Stimulated activated CD4-positive, alpha-beta T cell treated with anti-CD3 and anti-CD28 coated beads, Interleukin-1b, Interleukin-23, amount 100 ng/mL, for 48 hours (primary cell): ENCODE measurements at places on chromosomes 5 and 9.
A peak's percentile ranks its signal among the peaks of the same experiment; 100 is the strongest.

- peak; percentile 77 for DNase-seq
Measured at GRCh38 chr5:142472306-142472951, 147.6 kb upstream of the SPRY4 start.

GRCh38 chr9:98658951-98659351 lies 49.8 kb downstream of the GABBR2 start:
- no peak for DNase-seq

DNA sequence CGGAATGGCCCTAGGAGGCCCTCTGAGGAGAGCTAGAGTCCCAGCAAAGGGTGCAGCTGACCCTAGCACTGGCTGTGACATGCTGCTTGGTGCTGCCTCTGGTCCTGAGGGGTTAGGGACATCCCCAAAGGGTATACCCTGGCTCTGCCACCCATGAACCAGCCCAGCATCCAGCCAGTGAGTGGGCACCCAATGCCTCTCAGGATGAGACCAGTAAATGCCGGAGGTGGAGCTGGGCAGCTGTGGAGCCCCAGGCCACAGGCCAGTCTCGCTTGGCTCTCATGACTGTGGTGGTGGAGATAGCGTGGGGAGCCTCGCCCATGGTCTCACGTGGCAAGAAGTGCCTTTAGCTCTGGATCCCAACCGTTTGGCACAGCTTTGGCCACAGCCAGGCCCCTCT lies 3.7 kb upstream of the CEL start:
- no peak for DNase-seq

- no peak for DNase-seq
Measured at GRCh38 chr5:89441965-89442364, 559.0 kb upstream of the MEF2C start.

DNA sequence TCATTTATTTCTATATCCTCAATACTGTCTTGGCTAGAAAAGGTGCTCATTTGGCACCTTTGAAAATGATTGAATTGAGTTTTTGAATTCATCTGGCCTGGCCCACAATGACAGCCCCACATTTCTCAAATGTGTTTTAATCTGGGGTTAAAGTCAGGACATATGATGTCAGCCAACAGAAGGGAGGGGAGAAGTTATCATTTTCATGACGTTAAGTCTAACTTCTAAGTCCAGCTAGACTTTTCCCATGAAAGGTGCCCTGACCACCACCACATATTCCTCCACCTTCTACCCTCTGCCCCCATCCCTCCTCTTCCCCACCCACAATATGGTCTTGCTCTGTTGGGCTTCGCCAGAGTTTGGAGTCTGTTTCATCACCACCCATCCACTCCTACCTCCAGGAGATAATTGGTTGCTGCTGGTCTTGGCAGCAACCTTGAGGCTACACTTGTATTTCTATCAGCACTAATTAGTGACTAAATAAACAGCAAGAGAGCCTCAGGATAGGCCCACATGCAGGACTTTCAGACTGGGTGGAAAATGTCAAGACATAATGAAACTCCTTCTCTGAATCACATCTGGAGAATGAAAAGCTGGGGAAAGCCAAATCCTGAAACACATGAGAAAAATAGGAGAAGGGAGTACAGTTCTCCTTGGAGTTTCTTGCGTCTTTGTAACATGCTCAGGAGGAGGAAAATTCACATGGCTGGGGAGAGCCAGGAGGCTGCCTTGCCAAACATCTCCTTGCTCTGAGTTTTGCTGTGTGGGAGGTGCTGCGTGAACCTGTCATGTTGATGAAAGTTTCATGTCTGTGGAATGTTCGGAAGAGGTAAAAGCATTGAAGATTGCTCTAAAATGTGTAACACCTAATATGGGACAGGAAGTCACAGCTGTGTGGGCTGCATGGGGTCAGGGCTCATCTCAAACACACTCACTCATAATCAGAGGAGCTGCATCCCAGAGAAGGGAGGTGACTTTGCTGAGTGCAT lies 544.7 kb upstream of the KLF4 start:
- DNase-seq = no peak

DNA sequence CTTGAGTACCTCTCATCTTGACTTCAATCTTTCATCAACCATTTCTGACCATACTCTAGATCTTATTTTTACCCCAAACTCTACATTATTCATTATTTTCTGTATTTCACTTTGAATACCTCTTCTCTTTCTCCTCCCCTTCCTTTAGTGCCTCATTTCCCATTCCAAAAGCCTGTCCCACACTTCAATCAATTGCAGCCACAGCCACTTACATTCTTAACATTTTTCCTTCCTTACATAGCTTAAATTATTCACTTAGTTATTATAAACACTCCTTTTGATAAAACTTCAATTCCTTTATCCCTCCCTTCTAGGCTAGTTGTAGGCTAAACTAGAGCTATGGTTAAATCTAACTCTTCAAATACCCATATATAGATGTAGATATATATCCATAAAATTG lies 344.0 kb downstream of the PRR16 start:
- no peak for DNase-seq

- DNase-seq = no peak
Measured at GRCh38 chr5:27516437-27516836, 478.1 kb upstream of the CDH9 start.

- no peak for DNase-seq
Measured at GRCh38 chr9:121851641-121852091, 200.2 kb downstream of the DAB2IP start.

DNA sequence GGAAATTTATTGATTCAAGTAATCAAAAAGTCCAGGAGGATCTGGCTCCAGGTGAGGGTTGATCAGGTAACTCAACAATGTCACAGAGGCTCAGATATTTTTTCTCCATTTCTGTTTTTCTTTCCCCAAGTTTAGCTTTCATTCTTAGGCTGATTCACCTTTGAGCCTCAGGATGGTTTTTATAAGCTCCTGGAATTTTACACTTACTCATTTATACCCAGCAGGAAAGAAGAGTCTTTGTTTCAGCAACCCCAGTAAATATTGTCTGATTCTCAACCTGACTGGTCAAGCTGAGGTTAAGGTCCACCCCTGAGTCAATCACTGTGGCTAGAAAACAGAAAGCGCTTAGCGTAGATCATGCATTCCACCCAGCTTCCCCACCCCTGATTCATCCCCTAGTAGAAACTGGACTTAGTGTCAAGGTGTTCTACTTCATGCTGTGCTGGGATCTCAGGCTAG lies 500.6 kb downstream of the KIF4B start:
- no peak for DNase-seq

DNA sequence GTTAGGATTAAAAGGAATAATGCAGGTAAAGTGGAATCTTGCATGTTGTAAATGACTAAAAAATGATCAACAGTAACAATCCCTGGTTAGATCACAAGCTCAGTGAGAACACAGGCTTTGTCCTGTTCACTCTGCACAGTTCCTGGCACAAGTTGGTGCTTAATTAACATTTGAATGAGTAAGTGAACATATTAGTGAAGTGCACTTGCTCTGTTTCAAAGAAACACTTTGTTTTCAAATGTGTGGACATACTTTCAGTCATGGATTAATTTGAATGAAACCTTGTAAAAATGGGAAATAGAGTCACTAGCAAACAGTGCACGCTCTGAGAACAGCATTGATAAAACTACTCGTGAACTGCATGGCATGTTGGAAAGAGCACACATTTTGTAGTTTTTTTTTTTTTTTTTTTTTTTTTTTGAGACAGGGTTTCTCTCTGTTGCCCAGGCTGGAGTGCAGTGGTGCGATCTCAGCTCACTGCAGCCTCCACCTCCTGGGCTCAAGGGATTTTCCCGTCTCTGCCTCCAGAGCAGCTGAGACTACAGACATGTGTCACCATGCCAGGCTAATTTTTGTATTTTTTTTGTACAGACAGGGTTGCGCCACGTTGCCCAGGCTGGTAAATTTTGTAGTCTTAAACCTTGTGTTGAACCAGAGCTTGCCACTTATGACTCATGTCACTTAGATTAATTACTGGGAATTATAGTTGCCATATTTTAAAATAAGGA lies 159.9 kb downstream of the LURAP1L start:
- DNase-seq = no peak

DNA sequence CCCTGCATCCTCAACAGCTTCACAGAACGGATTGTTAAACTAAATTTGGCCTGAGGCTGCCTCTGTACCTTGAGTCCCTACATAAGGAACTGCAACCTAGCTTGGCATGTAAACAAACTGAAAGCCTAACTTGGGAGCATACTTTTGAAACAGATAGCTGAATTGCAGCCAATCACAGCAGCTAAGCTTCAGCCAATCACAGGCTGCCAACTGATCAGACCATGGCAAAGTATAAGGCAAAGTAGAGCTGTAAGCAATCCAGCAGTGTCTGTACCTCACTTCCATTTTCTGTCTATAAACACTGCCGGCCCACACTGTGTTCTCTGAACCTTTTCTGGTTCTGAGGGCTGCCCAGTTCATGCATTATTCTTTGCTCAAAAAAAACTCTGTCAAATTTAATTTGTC lies 8.9 kb upstream of the ZNF483 start:
- DNase-seq = no peak

DNA sequence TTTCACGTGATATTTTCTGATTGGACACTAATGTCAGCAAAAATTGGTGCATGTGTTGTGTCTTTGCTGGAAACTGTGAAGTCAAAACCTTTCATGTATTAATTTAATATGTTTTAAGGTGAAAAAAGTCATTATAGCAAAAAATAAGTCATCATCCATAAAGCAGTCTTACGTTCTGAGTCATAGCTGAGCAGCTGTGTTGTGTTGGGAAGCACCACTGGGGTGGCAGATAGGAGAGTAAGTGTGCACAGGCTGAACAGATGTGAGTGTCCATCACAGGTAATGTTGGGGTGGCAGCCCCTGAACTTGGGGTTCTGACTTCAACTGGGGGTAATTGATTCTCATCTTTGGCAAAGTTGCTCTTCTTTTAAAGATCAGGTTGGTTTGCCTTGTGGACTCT lies 156.8 kb downstream of the NXNL2 start:
- DNase-seq = no peak

- DNase-seq = no peak
Measured at GRCh38 chr5:96374653-96375052, 58.4 kb downstream of the PCSK1 start.

DNA sequence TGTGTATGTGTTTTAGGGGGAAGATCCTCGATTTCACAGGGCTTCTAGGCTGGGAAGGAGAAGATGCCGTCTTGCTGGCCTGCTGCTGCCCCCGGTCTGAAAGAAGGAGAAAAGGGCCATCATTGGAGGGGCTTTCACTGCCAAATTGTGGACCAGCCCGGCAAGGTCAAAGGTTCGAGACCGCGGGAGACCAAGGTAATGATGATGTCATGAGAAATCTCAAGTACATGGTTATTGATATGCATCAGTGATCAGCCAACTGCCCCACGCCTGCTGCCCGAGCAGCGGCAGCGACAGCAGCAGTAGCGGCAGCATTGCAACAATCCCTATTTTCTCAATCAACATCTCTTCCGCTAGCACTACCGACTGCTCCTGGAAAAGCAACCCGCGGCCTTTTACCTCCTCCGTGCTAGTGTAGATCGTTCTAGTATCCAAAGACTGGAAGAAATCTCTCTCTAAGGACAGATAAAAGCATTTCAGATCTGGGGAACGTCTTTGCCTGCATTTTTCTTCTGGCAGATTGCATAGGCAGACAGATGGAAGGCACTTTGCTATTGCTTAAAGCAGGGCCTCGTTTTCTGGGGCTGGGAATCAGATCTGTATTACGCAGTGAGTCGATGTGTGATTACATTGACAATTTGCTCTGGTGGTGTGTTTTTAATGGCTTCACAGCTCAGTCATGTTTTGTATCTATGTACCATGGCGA lies 215.3 kb downstream of the MEF2C start:
- no peak for DNase-seq

GRCh38 chr5:96931605-96932004 lies 4.3 kb upstream of the LNPEP start:
- no peak for DNase-seq

- DNase-seq = no peak
Measured at GRCh38 chr5:22596404-22596970, 256.7 kb downstream of the CDH12 start.

- peak; percentile 23 for DNase-seq
Measured at GRCh38 chr9:94639061-94639998, at the start of gene FBP1. TSS of gene FBP1 (minus strand) at chr9:94639518. CDS start at chr9:94639310, 208 bp downstream.

DNA sequence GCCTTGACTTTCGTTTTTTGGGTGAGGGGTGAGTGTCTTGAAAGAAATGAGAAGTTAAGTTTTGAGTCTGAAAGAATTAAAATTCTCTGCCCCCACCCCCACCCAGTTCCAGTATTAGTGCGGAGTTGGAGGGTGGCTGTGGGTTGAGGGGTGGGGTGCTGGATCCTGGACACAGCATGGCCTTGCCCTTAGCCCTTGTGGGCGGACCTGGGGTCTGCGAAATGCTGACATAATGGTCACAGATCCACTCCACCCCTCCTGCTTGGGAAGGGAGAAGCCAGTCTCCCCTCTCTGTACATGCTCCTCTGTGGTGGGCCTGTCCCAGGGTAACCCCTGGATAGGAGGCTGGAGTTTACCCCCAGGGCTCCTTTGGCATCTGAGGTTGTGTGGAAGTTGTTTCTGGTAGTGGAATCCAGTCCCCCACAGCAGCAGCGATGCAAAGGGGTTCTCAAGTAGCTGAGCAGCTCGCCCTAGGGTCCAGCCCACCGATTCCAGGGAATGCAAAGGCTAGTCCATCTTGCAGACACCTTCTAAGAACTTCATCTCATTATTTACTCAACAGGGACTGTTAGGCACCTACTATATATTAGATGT lies 42.8 kb upstream of the TCF7 start:
- DNase-seq = no peak

GRCh38 chr9:120464176-120464886 lies 115.6 kb downstream of the CDK5RAP2 start:
- DNase-seq = no peak

- DNase-seq = no peak
Measured at GRCh38 chr5:10543585-10544040, 20.3 kb upstream of the ANKRD33B start.

- DNase-seq = no peak
Measured at GRCh38 chr5:156314416-156314815, 12.5 kb upstream of the SGCD start.

DNA sequence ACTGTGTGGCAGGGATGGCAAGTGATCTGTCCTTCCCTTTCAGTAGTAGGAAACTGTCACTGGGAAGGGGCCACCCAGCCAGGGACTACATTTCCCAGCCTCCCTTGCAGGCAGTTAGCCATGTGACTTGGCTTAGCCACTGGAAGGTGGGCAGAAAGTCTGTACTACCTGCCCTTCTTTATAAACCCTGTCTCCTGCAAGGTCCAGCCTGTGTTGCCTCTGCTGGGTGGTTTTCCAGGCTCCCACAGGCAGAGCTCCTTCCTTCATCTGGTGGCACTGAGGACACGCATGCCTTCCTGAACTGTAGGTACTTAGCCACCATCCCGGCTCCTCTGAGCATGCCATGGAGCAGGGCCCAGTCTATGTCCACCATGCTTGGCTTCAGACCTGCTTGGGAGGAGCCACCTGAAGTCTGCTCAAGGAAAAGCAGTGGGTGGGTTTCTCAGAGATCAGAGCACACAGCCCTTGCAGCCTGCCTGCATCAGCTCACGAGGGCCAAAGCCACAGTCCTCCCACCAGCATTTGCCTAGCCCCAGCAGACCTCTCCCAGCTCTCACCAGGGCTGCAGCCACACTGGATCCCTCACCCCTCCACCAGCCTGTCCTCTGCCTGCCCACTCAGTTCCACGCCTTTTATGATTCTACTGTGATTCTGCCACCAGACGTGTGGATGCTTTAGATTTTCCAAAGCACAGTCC lies 16.7 kb upstream of the SLC25A51 start:
- DNase-seq = peak; percentile 19

- DNase-seq = no peak
Measured at GRCh38 chr9:120532475-120532874, 47.5 kb downstream of the CDK5RAP2 start.

- DNase-seq = no peak
Measured at GRCh38 chr5:62948301-62948700, 369.7 kb downstream of the LRRC70 start.

- no peak for DNase-seq
Measured at GRCh38 chr5:13944560-13945199, at the start of gene DNAH5. TSS of gene DNAH5 (minus strand) at chr5:13944688. CDS start at chr5:13944438, 250 bp downstream.
